ENCODE measurements at places on chromosomes 11 and 22.
A peak's percentile ranks its signal among the peaks of the same experiment; 100 is the strongest.

DNA sequence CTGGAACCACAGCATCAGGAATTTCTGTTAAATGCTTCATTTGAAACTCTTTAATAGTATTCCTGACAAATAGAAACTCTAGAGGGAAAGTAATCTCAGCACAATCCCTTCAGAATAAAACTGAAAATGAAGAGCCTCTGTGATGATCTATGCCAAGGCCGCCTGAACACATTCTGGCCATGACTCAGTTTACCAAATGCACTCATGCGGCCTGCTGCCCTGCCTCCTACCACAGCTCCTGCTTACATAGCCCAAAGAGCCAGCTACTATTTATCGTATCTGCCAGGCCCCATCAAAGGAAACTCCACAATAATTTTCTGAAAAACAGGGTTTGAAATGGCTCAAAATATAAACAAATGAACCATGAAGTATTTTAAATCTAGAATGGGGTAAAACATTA, 27.0 kb downstream of the ARL14EP start:
- no peak overlapping the region for H3K4me3 ChIP-seq
- H3K27ac ChIP-seq, result no peak overlapping the region
- H3K27me3 ChIP-seq, result peaks cover 20% of the 10 kb centered on the region
- H3K4me1 ChIP-seq, result no peaks in the 10 kb centered on the region
- no peak for DNase-seq

- peaks cover 11% of the 10 kb centered on the region for H3K4me1 ChIP-seq
- H3K27ac ChIP-seq, result no peak within 1 kb of the TSS
- no peaks in the 10 kb centered on the region for H3K36me3 ChIP-seq
- DNase-seq, result peak; percentile 61
- peak within 1 kb of the TSS; percentile 60 for H3K4me3 ChIP-seq
Observed at GRCh38 chr11:31810779-31811647, at the start of gene PAX6. PAX6 (minus strand) TSS chr11:31811322; CDS start chr11:31806411, 4,911 bp downstream.

- no peaks in the 10 kb centered on the region for H3K27me3 ChIP-seq
- no peak for DNase-seq
- H3K4me3 ChIP-seq, result no peak overlapping the region
- no peaks in the 10 kb centered on the region for H3K36me3 ChIP-seq
- no peak overlapping the region for H3K27ac ChIP-seq
Observed at GRCh38 chr11:68380786-68381622, 68.6 kb downstream of the LRP5 start.

GRCh38 chr11:44571871-44572270, 6.4 kb downstream of the CD82 start:
- H3K4me1 ChIP-seq, result peaks cover 34% of the 10 kb centered on the region
- no peaks in the 10 kb centered on the region for H3K27me3 ChIP-seq
- no peak overlapping the region for H3K27ac ChIP-seq
- H3K36me3 ChIP-seq, result no peaks in the 10 kb centered on the region

- H3K36me3 ChIP-seq, result no peaks in the 10 kb centered on the region
- peak overlapping the region; percentile 77 for H3K27ac ChIP-seq
- H3K4me1 ChIP-seq, result peaks cover 34% of the 10 kb centered on the region
- H3K4me3 ChIP-seq, result peak overlapping the region; percentile 92
- H3K27me3 ChIP-seq, result no peaks in the 10 kb centered on the region
Observed at GRCh38 chr11:46278387-46279125, 1.1 kb downstream of the CREB3L1 start.

DNA sequence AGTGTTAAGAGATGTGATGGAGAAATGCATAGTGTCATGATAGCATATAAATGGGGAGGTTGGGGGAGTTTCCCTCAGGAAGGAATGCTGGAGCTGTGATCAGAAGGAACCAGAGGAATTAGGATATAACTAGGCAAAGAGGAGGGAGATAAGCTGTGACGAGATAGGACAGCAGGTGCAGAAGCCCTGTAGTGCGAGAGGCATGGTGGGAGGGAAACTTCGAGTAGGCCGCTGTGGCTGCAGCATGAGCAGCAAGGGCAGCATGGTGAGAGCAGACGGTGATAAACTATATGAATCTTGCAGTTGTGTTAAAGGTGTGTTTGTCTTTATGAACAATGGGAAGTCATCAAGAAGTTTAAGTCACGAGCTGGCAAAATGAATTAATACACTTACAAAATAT, 109.9 kb downstream of the EMSY start:
- H3K36me3 ChIP-seq, result no peaks in the 10 kb centered on the region
- no peak overlapping the region for H3K27ac ChIP-seq
- H3K4me1 ChIP-seq, result peaks cover 7% of the 10 kb centered on the region
- no peak overlapping the region for H3K4me3 ChIP-seq

DNA sequence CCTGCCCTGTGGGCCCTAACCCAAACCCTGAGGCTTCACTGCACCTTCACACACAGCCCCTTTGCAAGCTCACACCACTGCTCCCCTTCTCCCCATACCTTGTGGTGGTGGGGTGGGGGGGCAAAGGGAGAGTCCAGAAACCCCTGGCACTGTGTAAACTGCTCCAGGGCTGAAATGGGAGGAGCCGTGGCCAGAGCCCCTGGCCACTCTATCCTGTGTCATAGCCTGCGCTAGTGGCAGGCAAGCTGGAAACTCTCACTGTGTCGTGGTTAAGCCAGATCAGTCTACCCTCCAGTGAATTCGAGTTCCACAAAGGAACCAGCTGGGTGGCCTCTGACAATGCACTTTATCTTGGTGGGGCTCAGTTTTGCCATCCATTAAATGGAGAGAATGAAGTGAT, 8.4 kb upstream of the SYT13 start:
- no peak overlapping the region for H3K4me3 ChIP-seq
- no peak overlapping the region for H3K27ac ChIP-seq
- H3K27me3 ChIP-seq, result peaks cover 53% of the 10 kb centered on the region
- H3K36me3 ChIP-seq, result no peaks in the 10 kb centered on the region
- H3K4me1 ChIP-seq, result no peaks in the 10 kb centered on the region

DNA sequence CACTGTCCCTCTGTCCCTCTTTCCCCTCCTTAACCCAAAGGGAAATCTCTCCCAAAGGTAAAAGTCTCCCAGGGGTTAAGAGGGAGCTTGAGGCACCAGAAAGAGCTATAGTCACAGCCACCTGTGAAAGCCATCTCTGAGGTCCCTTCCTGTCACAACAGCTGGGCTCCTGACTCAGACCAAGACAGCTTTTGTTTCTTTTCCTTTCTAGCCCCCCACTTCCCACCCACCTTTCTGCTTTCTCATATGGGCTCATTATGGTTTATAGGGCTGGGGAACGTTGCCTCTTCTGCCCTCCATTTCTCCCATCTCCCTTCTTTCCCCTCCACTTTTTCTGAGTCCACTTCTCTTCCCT, 19.1 kb downstream of the MIF start:
- peak overlapping the region; percentile 86 for H3K4me3 ChIP-seq
- no peaks in the 10 kb centered on the region for H3K36me3 ChIP-seq
- peaks cover 6% of the 10 kb centered on the region for H3K4me1 ChIP-seq
- H3K27me3 ChIP-seq, result no peaks in the 10 kb centered on the region

All from GM23248 (cell line).